Activated naive CD4-positive, alpha-beta T cell treated with anti-CD3 and anti-CD28 coated beads, Interleukin-2, amount 50 U/mL, for 72 hours (primary cell): ENCODE measurements at places on chromosomes 3 and 15.

DNA sequence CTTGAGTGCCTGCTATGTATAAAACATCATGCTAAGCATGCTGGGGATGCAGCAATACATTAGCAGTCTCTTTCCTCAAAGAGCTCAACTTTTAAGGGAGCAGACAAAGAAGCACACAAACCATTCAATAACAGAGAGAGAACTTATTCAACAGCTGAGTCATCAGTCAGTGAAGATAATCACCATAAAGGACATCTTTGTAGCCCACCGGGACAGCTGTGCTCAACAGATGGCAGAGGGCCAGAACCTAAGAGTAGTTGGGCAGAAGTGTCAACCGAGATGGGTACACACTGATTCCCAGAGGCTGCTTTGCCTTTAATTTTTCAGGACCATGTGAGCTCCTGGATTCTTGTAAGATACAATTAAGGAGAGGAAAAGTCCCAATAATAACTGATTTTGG, 4.2 kb upstream of the RAB8B start:
- DNase-seq: no peak

DNA sequence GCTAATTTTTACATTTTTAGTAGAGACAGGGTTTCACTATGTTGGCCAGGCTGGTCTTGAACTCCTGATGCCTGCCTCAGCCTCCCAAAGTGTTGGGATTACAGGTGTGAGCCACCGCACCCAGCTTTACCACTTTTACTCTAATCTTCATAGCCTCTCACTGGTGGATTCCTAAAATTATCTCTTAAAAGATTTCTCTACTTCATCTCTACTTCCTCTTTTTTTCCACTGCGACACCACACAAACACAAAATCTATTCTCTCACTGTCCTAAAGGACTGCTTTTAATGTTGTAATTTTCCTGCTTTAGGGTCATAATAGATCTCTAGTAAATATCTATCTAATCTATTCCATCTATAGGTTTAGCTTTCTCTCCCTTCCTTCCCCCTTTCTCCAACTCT, 34.0 kb upstream of the TBL1XR1 start:
- no peak for DNase-seq

DNA sequence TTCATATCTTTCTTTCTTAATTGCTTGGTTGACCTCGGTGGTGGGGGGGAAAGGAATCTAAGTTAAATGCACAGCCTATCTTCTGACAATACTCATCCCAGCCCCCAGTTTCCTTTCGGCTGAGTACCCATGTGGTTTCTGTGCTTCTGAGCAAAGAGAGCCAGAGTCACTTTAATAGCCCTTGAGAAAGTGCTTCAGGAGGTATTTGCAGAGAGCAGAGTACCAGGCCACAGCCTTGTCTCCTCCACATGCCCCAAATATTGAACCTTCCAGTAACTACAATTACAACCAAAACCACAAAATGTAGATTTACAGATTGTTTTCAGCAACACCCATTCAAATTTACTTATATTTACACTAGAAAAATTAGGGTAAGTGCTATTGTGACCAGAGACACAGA, 647.4 kb downstream of the NR2F2 start:
- DNase-seq: no peak

DNA sequence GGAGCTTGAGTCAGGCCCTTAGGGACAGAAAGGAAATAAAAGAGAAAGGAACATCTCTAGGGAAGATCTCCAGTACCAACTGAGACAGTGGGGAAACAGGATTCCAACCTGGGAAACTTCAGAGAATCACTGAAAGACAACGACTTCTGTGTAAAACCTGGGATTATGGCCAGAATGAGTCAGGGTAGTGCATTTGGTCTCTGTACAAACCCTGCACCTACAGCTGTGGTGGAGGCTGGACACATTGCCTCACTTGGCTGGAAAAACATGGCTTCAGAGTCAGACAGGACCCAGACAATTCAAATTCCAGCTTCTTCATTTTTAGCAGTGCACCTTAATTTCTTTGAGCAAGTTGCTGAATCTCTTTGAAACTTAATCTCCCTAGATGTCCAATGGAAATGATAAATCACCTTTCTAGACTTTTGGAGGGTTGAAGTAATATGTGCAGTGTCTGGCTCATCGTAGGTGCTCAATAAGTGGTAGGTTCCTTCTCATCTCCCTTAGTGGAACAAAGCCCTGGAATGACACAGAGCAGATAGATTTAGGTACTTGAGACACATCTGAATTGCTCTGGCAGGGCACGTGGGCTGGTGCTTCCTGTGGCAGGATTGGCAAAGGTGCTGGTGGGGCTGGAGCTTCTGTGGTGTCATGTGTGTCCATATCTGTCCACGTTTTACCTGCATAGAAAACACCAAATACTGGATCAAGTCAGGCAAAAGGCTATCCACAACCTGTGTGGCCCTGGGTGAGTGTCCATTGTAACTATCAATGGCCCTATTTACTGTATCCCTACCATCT, 6.1 kb upstream of the CLSTN2 start:
- no peak for DNase-seq

DNA sequence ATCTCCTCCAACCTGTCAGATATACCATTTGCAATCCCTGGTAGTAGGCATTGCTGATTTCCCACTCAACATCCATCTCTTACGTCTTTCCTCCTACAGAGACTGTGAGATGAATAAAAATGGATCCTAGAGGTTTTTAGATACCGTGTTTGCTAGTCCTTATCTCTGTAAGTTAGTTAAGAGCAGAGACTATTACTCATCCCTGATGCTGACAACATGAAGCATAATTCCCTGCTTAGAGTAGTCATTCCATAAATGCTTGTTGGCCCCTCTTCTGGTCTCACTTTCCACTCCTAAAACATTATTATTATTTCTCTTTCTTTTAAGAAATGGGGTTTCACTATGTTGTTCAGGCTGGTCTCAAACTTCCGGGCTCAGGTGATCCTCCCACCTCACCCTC, 136.2 kb downstream of the RTP4 start:
- no peak for DNase-seq

GRCh38 chr3:177461765-177462164, 264.5 kb upstream of the TBL1XR1 start:
- DNase-seq: no peak

DNA sequence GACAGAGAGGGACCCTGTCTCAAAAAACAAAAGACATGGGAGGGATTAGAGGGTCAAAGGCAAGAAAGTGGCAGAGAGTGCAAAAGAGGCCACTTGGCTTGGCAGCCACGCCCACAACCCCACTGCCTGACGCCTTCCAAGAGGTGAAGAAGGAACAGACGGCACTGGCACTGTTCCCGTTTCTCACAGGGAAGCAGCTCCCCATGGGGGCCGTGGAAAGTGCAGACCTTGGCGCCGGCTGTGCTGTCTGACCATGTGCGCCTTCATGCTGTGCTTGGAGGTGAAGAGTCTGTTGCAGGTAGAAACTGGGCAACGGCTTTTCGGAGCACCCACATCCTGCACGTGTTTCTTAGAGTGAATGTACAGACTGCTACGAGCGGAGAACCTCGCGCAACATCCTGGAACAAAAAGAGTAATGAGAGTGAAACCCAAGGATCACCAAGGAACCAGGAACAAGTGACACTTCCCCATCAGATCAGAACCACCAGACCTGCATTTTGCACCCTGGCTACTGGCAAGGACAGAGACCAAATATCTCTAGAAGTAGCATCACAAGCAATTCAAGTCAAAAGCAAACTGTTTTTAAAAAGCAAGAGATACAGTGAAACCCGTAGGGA, 9.7 kb downstream of the ZXDC start:
- no peak for DNase-seq

GRCh38 chr3:99877031-99877579, 59.4 kb downstream of the CMSS1 start:
- DNase-seq: no peak

DNA sequence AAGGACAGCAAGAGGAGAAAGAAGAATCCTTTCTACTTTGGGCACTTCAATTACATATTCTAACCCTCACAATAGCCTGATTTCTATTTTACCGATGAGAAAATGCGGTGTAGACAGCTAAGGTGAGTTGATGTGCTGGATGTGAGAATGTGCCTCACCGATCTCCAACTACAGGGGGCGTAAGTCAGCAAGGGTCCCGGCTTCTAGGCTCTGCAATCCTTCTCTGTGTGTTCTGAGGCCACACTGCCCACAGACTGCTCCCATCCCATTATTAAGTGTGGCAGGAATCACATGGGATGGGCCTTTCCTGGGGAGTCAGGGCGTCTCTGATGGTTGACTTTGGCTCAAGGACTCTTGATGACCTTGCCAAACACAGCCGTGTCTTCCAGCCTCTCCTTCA, 23.6 kb upstream of the RPL35A start:
- DNase-seq: no peak

GRCh38 chr3:125436921-125437320, 61.8 kb upstream of the ZNF148 start:
- DNase-seq: no peak

DNA sequence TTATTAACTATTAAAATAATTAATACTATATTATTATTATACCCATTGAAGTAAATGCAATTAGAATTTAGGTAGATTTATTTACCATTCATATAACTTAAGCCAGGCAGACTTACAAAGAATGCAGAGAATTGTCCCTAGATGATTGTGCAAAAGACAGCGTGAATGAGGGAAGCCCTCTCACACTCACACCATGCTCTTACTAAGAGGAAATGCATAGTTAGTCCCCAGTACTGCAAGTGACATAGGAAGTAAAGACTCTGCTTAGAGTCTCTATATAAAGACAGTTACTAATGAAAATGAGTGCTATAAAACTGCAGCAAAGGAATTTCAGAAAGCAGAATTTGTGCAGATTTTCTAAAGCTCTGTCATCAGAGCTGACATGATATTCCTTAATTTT, 270.4 kb downstream of the ZBBX start:
- no peak for DNase-seq

DNA sequence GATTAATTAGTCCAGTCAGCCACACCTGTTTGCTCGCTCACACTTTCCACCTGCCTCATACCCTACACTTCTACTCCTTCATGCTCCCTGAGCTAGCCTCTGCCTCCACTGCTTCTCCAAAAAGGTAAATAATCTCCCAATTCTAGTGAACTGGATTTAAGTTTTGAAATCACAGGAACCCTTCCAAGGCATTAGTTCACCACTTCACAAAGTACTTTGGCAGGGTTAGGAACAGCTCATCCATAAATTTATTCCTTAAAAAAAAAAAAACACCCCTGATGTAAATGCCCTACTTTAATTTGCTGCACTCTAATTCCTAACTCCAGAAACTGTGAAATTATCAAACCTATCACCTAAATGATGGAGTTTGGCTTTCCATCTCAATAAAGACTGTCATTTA, 58.3 kb downstream of the GADL1 start:
- DNase-seq: no peak

- no peak for DNase-seq
Measured at GRCh38 chr3:29441422-29441821, 160.6 kb downstream of the RBMS3 start.

- no peak for DNase-seq
Measured at GRCh38 chr15:40388941-40389823, 6.7 kb downstream of the KNSTRN start.

DNA sequence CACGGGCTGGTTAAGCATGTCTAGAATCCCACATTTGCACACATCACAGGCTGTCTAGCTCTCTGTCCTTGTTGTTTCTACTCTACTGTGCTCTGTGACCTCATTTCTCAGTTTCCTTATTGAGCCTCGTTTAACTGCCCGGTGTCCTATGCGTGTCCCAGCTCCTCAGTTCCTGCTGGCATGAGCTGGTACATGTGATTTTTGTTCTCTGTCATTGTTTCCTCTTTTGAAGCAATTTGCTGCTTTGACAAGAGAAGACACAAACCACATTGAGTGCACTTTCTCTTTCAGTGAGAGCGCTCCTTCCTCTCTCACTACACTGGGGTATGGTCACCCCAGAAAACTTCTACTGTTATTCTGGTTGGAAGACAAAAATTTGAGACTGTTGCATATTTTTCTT, 563.5 kb downstream of the PDCD6IP start:
- no peak for DNase-seq

DNA sequence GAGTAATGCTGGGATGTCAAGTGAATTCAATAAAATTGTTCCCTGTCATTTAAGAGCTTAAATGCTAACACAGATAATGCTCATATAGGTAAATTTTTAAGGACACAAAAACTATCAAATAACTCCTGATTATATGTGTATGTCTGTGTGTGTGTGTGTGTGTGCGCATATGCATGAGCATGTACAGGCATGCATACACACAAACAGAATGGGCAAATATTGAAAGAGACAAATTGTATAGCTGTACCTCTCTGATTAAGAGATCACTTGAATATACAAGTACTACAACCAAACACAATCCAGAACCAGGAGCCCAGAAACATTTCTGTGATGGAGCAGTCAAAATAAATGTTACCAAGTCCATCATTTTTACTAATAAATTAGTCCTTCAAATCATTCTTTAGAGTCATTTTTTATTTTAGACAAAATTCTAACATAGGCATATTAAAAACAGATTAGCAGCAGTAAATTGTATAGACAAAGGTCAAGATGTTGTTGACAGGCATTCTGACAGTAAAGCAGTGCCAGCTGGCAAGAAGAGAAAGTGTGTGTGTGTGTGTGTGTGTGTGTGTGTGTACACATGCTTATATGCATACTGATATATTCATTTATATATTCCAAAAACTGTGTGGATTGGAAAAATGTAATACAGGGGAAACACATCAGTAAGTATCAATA, 145.3 kb downstream of the CD47 start:
- DNase-seq: no peak

DNA sequence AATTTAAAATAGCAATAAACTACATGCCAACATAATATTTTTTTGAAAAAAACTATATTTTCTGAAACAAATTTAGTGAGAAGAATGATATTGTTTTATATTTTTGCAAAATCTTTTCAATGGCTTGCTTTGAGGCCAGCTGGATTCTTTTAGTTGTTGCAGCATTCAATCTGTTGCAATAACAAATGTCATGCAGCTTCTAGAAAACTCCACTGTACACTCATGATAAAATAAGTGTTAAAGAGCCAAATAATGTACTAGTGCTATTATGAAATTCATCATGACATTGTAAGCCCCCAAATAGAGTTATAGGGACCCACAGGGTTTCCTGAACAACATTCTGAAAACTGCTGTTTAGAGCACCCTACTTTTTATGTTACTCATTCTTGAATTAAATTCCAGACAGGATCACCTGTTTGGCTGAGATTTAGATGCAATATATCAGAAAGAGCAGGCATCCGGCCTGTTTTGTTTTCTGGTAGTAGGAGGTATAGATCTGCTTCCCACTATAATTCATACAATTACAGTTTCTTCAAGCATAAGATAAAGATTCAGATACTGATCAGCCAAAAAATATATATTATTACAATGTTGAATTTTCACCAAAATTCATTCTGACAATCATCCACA, 703.0 kb upstream of the ZNF385D start:
- DNase-seq: no peak
